ENCODE measurements at places on chromosomes 4 and X.

- DNase-seq: no peak
Observed at GRCh38 chrX:392575-392846, 5.8 kb upstream of the PPP2R3B start.

DNA sequence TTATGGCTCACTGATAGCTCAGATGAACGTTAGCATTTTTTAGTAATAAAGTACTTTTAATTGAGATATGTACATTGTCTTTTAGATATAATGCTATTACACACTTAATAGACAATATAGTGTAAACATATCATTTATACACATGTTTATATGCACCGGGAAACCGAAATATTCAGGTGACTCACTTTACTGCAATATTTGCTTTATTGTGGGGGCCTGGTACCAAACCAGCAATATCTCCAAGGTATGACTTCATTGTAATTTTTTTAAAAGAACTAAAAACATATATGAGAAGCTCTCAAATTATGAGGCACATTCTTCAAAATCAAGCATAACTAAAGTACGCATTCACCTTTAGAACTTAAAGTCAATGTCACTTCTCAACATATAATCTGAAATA, 231.2 kb upstream of the SLC7A11 start:
- DNase-seq: no peak

DNA sequence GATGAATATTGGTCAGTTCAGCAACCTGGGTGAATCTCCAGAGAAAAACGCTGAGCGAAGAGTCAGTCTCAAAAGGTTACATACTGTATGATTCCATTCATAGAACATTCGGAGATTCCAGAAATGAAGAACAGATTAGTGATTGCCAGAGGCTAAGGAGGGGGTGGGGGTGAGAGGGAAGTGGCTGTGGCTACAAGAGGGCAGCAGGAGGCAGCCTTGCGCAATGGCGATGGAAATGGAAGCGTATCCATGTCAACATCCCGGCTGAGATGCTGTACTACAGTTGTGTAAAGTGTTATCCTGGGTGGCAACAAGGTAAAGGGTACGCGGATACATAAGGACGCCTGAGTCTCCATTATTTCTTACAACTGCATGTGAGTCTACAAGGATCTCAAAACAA, 18.0 kb downstream of the LYAR start:
- DNase-seq: no peak

DNA sequence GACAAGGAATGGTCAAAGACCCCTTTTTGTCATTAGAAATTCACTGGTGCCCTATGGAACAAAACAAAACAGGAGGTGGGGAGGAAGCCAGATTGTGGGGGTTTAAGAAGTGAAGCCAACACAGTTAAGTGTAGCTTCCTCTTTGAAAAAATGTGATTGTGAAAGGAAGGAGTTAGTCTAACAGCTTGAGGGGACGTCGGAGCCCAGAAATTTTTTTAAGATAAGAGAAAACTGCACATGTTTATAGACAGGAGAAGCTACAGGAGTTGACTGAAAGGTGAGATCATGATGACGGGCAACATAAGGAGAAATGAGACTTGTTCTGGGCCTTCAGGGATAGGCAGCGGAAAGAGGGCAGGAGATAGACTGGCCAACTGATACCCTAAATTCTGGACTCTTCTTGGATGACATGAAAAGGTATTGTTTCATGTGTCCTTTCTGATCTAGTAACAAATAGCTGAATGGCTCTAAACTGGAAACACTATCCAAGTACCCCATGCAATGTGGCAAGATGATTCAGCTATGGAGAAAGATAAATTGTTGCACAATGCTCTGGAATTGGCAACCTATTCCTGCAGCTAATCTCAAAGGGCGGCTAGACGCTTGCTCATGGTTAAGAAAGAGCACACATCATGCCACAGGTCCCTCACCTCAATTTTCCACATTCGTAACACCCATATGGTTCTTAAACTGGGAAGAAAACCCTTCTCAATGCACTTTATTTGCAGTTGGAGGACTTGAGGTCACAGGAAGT, 3.7 kb upstream of the HDAC8 start:
- no peak for DNase-seq

DNA sequence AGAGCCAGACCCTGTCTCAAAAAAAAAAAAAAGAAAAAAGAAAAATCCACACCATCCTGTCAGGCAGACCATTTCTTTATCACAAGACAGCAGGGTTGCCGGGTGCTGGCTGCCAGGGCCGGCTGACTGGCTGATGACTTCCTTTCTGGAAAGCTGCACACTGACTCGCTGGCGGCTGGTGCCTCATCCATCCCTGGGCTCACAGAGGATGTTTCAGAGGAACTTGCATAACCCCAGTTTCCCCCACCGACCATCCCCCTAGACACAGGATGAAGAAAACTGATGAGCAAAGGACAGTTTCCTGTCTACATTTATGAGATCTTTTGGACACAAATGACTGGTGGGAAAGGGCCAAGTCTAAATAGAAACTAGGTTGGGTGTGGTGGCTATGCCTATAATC, 14.1 kb downstream of the HPSE start:
- DNase-seq: peak; percentile 31

DNA sequence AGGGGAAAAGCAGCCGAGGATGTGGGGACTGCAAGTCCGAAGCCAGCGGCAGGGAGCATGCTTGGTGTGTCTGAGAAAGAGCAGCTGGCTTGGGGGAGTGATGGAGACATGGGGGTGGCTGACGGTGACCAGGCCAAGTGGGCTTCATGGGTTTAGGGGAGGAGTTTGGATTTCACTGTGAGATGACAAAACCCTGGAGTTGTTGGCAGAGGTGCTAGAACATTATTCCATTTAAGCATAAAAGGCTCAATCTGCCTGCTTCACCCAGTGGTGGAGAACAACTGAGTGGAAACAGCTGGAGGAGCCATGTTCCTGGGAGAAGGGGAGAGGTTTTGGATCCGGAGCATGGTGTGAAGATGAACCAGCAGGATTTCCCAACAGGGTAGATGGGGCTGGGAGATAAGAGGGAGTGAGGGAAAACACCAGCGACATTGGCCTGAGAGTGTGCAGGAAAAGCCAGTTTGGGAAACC, 318.0 kb upstream of the TAPT1 start:
- no peak for DNase-seq

DNA sequence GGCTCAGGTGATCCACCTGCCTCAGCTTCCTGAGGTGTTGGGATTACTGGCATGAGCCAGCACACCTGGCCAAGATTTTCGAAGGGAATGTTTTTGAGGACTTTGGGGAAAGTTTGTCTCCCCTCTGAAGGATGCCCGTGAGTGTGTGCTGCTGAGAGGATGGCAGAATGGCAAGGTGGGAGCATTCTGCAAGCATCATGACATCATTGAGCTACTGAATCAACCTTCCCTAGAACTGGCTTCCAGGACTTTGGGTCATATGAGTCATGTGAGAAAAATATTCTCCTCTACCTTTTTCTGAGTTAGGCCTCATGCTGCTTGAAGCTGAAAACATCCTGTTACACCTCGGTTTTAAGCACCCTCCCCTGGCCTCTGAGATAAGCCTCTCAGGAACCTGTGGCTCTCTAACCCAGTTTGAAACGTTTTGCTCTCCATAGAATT, 31.0 kb downstream of the TMEM131L start:
- no peak for DNase-seq

DNA sequence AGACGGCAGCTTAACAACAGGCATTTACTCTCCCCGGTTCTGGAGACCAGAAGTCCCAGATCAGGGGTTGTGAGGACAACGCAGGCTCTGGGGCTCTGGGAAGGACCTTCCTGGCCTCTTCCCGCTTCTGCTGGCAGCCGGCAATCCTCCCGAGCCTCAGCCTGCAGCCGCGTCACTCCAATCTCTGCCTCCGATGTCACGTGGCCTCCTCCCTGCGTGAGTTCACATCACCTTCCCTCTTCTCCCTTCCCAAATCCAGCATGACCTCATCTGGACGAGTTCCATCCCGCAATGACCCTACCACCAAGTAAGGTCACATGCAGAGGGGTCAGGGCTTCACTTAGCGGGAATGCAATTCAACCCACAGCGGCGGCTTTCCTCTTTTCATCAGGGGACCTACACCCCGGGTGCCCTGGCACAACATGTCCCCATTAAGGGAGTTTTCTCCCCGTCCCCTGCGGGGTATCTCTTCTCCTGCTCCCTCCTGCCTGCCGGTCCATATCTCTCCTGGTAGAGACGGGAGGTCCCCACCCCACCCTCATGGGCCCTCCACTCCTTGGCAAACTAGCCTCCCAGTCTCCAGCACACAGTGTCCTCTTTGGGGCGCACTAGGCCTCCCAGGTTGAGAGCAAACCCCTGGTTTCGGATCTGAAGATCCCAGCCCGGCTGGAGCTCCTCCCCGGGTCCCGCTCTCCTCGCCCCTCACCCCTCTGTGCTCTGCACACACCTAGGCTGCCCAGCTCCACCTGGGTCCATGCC, 25.5 kb downstream of the ABLIM2 start:
- DNase-seq: no peak

DNA sequence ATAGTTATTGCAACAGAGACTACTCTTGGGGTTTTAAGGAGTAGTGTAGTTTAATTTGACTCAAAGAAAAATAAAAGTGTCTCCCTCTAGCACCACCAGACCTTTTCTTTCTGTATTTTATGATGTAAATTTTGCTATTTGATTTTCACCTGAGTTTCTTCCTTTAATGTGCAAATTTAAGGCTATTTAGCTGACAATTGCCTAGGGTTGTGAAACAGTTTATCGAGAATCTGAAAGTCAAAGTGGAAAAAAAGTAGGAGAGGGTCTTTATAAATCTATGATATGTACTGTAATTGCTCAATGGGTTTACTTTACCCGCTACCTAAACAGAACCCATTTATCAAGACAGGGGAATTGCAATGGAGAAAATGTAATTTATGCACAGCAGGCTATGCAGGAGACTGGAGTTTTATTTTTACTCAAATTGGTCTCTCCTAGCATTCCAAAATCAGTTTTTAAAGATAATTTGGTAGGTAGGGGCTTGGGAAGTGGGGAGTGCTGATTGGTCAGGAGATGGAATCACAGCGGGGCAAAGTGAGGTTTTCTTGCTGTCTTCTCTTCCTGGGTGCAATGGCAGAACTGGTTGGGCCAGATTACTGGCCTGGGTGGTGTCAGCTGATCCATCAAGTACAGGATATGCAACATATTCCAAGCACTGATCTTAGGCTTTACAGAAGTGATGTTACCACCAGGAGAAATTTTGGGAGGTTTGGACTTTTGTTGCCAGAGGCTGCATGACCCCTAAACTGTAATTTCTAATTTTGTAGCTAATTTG, 228.6 kb upstream of the TACR3 start:
- no peak for DNase-seq

Data from GM04504 (cell line).